ENCODE measurements at places on chromosomes 5 and 9.

DNA sequence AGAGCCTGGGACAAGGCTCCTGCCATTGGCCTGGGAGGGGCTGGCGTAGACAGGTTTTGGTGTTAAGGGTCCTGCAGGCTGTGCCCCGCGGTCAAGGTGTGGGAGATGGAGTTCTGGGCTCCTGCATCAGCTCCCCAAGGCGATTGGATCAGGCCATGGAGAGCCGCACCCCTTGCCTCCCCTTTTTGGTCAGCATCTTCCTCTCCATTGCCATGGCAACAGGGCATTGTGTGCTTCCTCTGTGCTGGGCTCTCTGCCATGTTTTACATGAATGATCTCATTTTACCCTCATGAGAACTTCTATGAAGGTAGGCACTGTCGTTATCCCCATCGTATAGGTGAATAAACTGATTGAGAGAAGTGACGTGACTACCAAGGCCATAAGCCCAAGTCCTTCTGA, 344.3 kb upstream of the CLINT1 start:
- no peak for DNase-seq

- DNase-seq, result no peak
Measured at GRCh38 chr5:72541501-72542225, 34.5 kb upstream of the ZNF366 start.

DNA sequence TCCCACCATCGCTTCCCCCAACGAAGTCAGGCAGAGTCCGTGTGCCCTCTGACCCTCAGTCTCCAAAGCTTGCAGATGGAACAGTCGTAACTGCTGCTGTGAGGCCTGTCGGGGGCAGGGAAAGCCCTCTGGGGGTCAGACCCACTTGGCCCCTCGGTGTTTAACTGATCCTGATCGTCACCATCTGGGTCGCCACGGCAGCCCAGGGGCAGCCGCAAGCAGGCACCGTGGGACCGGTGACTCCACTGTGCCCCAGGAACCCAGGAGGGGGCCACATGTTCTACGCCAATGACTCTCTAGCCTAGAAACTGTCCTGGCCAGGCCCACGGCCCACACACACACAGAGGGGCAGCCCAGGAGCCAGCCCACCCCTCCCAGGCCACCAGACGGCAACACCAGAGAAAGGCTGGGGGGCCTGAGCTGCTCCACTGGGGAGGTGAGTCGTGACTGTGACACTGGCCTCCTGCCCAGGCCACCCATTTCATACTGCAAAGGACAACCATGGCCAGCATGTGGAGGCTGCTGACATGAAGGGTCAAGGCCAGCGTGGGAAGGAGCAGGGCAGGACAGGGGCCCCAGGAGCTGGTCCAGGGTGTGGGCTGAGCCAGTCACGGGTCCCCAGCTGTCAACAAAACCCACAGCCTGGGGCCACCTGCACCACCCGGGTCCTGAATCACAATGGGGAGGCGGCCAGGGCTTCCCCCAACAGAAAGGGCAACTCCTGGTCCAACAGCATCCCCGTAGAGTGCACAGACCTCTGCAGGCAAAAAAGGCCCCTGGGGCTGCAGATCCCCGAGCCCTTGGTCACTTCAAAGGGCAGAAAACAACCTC, 20.8 kb downstream of the VAV2 start:
- DNase-seq, result no peak

- no peak for DNase-seq
Measured at GRCh38 chr9:38287420-38287985, 105.0 kb upstream of the ALDH1B1 start.

GRCh38 chr5:143142596-143143435, 260.7 kb downstream of the NR3C1 start:
- no peak for DNase-seq

GRCh38 chr9:130535818-130536521, 43.4 kb upstream of the FUBP3 start:
- DNase-seq, result no peak

DNA sequence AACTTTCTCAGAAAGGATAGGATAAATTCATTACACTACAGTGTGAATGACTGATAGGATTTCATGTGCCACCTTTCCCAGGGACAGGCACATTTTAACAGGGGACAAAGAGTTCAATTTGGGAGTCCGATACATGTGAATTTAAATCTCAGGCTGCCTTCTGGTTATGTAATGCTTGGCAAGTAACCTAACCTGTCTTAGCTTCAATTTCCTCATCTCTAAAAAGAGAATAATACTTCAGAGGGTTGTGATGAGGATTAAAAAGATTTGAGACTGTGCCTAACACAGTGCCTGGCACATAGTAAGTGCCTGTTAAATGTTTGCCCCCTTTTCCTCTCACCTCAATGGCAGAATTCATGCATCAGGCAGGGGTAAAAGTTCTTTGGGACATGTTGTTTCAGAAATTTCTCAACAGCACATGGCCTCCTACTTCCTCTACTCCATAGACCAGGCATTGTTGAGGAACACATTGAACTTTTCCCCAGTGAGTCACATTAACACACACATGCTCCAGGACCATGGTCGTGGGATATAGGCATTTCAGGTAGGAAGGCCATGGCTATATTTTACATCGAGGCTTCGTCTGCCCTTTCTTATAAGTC, 94.6 kb upstream of the EGFLAM start:
- no peak for DNase-seq

DNA sequence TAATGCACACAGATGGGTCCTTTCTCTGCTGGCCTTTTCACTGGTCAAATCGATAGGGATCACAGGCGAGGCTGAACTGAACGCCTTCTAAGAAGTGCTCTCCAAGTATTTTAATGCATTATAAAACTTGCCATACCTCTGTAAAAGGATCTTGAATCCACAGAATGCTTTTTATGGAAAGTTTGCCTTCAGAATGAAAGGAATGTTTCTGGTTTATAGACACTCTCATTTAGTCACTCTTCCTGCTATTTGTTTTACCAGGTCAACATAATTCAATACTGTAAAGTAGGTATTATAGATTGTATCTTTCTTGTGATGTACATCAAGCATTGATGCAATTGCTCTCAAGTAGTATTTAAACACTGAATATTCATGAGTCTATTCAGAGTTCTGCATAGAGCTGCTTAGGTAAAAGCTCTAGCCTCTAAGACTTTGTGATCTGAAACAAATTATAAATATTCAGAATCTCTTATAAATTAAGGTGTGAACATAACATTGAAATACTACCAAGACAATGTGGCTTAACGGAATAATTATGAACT, 308.4 kb downstream of the ISL1 start:
- DNase-seq, result no peak

GRCh38 chr9:87602933-87603643, 105.4 kb downstream of the DAPK1 start:
- no peak for DNase-seq

- no peak for DNase-seq
Measured at GRCh38 chr9:94084314-94084713, at the start of gene PTPDC1. PTPDC1 (plus strand) TSS chr9:94084464; CDS start chr9:94084531, 67 bp downstream.

- DNase-seq, result no peak
Measured at GRCh38 chr5:116553366-116553765, 21.3 kb downstream of the SEMA6A start.

GRCh38 chr9:928363-929042, 48.0 kb upstream of the DMRT3 start:
- DNase-seq, result no peak

DNA sequence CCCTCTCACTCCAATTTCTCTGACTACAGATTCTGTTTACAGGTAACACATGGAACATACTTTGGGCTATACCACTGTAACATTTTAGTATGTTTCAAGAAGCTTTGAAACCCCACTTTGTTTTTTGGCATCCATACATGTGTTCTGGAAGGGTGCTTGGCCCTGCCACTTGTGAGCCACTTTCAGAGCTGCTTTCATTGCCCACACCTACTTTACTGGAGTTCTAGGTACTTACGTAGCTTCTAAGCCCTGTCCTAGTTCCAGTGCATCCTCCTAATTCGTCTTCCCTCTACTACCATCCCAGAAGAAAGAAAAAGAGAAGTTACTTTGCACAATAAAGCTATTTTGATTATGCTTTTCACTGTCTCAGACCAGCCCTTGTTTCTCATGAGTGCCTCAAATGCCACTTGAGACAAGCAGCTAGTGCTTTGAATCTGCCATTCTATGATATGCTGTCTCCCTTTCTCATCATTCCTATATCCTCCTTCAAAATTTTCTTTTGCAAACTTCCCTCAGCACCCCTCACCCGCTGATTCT, 26.5 kb upstream of the C5orf47 start:
- no peak for DNase-seq

GRCh38 chr5:45402804-45403455, 293.2 kb downstream of the HCN1 start:
- no peak for DNase-seq

DNA sequence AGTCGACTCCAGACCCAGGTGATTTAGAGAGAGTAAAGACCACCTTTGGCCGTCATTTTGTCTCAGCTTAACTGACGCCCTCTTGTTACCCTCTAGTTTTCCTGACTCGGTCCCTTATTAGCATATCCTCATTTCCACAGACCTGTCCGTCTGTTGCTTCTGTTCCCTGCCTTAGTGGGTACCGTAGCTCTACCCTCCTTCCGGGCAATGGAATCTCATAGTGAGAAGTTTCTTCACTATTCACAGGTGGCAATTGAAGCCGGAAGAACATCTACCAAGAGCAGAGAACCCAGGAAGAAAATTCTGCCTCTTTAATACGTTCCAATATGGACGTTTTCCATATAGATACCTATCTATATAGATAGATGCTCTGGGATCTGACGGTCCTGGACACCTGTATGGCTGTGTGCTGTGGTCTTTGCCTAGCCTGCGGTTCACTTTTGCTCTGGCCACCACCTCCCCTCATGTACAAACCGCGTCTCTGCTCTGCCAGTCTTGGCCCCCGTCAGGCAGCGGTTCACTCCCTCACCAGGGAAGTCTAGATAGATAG, 652 bp upstream of the TMEM161B start:
- no peak for DNase-seq

Data from suprapubic skin (tissue), 4 donors.